Adrenal gland (tissue), 19 donors: ENCODE measurements at places on chromosomes 1 and 21. TPM values are rescaled to one million over a fixed set of nuclear protein-coding genes. Genes with fewer than 3 reads are reported as not detected.

- no peaks in the 10 kb centered on the region for H3K27me3 ChIP-seq
- no peaks in the 10 kb centered on the region for H3K4me1 ChIP-seq
- H3K4me3 ChIP-seq = no peak overlapping the region
- H3K36me3 ChIP-seq = no peaks in the 10 kb centered on the region
These were observed 192.3 kb downstream of the PRDM16 start for GRCh38 chr1:3261007-3261968.

Gene DHX9
- 147 TPM for total RNA-seq

Gene REN
- total RNA-seq = 0.83 TPM

DNA sequence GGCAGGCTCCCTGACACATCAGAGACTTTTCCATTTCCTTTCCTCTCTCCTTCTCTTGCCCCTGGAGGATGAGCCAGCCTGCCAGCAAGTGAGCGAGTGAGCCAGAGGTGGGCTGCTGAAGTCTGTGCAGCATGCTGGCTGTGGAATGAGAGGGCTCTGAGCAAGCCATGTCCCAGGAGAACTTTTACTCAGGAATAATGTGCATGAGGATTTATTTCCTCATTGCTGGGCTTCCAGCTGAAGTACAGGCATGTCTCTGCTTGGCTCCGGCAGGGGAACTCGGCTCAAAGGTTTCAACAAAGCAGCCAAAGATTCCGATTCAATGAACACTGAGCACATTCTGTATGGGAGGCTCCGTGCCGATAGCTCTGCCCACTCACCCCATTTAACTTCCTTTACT lies 43.7 kb downstream of the UBIAD1 start:
- DNase-seq = no peak
- H3K27me3 ChIP-seq = peaks cover 5% of the 10 kb centered on the region
- no peak overlapping the region for H3K27ac ChIP-seq
- H3K4me3 ChIP-seq = no peak overlapping the region
